Dermis blood vessel endothelial cell (primary cell): ENCODE measurements at places on chromosomes 13 and 19. TPM values are rescaled to one million over a fixed set of nuclear protein-coding genes. Genes with fewer than 3 reads are reported as not detected.

TMEM38A gene
- 2.0 and 2.7 TPM in 2 replicates for total RNA-seq

TCF3 gene
- 94.1 and 144 TPM in 2 replicates for total RNA-seq

EXOC3L2 gene
- 1.7 and 3.1 TPM in 2 replicates for total RNA-seq

DNAAF3 gene
- total RNA-seq, result 0.34 and 0.42 TPM in 2 replicates

ZNF223 gene
- 6.3 and 8.3 TPM in 2 replicates for total RNA-seq
